Fibroblast of skin of right biceps (primary cell): ENCODE measurements at places on chromosomes 6 and 20.

DNA sequence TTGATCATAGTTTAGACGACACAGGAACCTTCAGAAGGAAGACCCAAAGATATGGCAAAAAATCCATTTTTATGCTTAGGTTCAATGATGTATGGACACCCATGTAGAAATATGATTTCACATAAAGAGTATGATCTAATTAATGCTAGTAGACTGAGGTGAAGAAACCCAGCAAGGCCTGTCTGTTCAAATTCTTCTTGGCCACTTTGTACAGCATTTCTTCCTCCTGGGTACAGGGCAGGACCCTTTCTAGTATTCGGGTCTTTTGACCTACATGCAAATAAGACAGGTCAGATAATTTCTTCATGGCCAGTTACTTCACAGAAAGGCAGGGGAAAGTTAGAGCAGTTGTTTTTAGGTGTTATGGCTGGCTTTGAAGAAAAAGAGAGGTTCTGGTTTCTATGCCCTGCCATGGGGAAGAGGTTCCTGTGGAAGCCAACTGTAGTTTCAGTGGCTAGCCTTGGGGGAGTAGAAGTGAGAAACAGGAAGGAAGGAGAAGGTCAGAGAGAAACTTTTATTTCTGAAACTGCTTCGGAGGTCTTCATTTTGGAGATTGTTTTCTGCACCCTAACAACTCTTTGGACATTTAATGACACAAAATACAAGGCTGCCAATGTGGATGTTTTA, 208.3 kb downstream of the PTPRK start:
- no peak for DNase-seq

- peak; percentile 89 for DNase-seq
Measured at GRCh38 chr6:168035098-168035660, 37.7 kb downstream of the KIF25 start.

- peak; percentile 56 for DNase-seq
Measured at GRCh38 chr20:64038565-64039292, 2.7 kb downstream of the C20orf204 start.

GRCh38 chr6:34457382-34457741, 8.5 kb upstream of the PACSIN1 start:
- no peak for DNase-seq

- no peak for DNase-seq
Measured at GRCh38 chr20:25129428-25129827, 47.5 kb upstream of the VSX1 start.

DNA sequence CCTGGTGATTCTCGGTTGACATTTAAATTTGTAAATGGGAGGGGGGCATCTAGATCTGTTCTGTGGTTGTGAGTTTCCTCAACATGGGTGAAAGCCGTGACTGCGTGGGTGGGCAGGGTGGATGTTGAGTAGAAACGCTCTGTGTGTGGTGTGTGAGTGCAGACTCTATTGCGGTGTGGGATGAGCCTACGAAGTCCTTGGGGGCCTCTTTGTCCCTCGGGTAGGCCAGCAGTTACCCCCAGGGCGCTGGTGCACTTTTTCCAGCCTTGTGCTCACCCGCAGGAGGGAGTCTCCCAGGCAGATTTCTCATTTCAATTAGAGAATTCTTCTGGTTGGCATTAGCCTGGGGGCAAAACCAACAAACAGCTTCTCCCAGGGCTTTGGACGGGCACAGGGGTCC, 10.6 kb downstream of the TOX2 start:
- DNase-seq, result no peak

- DNase-seq, result no peak
Measured at GRCh38 chr6:37785002-37785662, 34.4 kb upstream of the ZFAND3 start.

DNA sequence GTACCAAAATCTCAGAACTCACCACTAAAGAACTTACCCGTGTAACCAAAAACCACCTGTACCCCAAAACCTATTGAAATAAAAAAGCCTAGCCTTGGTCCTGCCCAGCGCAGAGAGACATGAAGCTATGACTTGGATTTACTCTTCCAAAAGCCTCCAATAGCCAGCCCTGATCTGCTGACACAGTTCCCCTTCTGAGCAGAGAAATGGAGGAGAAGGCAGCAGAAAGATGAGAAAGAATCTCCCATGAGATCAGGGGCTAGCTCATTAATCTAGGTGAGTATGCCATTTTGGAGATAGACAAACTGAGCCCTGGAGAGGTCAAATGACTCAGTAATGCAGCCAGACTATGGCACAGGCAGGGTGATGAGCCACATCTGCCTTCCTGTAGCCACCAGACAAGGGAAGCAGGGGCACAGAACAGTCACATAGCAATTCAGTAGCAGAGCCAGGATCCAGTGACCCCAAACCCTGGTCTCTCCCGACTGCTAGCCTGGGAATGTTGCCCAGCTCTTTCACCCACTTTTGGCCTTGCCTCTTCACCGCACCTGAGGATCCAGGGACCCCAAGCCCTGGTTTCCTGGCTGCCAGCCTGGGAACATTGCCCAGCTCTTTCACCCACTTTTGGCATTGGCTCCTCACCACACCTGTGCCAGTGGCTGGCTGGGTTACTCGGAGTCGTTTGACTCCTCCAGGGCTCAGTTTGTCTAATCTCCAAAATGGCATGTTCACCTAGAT, 7.2 kb upstream of the SDCBP2 start:
- DNase-seq, result no peak

DNA sequence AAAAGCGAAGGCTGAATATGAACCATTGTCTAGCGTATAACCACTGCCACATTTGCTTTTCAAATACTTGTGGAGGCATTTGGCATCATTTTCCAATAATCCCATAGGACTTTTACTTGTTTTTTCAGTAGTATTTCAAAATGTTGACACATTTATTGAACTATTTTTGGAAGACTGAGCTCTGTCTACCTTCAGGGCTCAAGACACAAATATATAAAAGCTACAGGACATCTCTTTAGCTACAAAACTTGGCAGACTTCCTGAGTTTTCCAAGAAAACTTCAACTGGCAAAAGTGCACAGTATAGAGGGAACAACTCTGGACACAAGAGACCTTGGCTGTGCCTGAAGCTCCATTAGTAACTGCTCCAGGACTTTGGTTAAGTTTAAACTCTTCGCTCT, 13.4 kb downstream of the EPB41L2 start:
- DNase-seq, result peak; percentile 52

GRCh38 chr6:128242765-128243403, 277.5 kb downstream of the PTPRK start:
- peak; percentile 62 for DNase-seq

GRCh38 chr6:108798670-108799353, 49.4 kb upstream of the ARMC2 start:
- peak; percentile 10 for DNase-seq

GRCh38 chr6:17429383-17430061, 36.1 kb downstream of the CAP2 start:
- DNase-seq, result no peak

DNA sequence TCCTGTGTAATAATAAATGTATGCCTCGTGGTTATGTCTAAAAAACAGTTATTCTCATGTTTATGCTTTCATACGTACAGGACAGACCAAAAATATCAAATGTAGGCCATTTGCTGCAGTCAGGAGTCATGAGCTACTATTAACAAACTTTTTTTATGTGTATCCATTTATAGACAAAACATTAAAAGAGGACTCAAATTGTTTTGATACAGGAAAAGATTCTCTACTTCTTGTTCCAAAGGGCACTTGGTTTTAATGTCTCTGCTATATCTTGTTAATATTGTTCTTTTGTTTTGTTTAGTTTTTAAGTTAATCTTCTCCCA, 155.2 kb downstream of the ZDHHC14 start:
- DNase-seq, result no peak
